ENCODE measurements at places on chromosomes 5 and 9. TPM values are rescaled to one million over a fixed set of nuclear protein-coding genes. Genes with fewer than 3 reads are reported as not detected.

The GDF9 gene
- 0.79 TPM for polyA plus RNA-seq

The DIRAS2 gene
- polyA plus RNA-seq = 1.6 TPM

The C9orf153 gene
- polyA plus RNA-seq = 0.10 TPM

The SLC45A2 gene
- polyA plus RNA-seq = 0.09 TPM

The PRUNE2 gene
- 9.1 TPM for polyA plus RNA-seq

The KIF12 gene
- 1.7 TPM for polyA plus RNA-seq

The ACOT12 gene
- polyA plus RNA-seq = not detected

The IFNA17 gene
- polyA plus RNA-seq = not detected

The GABRA6 gene
- not detected for polyA plus RNA-seq

The FUT7 gene
- 0.08 TPM for polyA plus RNA-seq

The PCDHGA3 gene
- polyA plus RNA-seq = 1.1 TPM

The CARD9 gene
- 1.4 TPM for polyA plus RNA-seq

The C5 gene
- polyA plus RNA-seq = 7.8 TPM

The OR1J2 gene
- polyA plus RNA-seq = not detected

The RETREG1 gene
- polyA plus RNA-seq = 53.2 TPM

The SPATA31A3 gene
- not detected for polyA plus RNA-seq

The MOB3B gene
- 2.3 TPM for polyA plus RNA-seq

The TMC1 gene
- polyA plus RNA-seq = 0.53 TPM

The IFNA8 gene
- not detected for polyA plus RNA-seq

The ROPN1L gene
- polyA plus RNA-seq = 0.18 TPM

The MAML1 gene
- polyA plus RNA-seq = 26.4 TPM

The NRARP gene
- polyA plus RNA-seq = 3.4 TPM

The OR1J1 gene
- not detected for polyA plus RNA-seq

The FAM200C gene
- polyA plus RNA-seq = 9.1 TPM

The TMEM232 gene
- polyA plus RNA-seq = 1.2 TPM

Data from muscle of leg (tissue), 16 donors.